ENCODE measurements at places on chromosomes 1 and 21.

GRCh38 chr1:156104065-156104810, 10.3 kb upstream of the LMNA start:
- DNase-seq, result no peak

- DNase-seq, result no peak
Observed at GRCh38 chr1:61519631-61520030, 205.3 kb downstream of the TM2D1 start.

- no peak for DNase-seq
Observed at GRCh38 chr1:156154317-156154749, 948 bp downstream of the SEMA4A start.

- DNase-seq, result no peak
Observed at GRCh38 chr1:39676948-39677548, 5.1 kb upstream of the NT5C1A start.

DNA sequence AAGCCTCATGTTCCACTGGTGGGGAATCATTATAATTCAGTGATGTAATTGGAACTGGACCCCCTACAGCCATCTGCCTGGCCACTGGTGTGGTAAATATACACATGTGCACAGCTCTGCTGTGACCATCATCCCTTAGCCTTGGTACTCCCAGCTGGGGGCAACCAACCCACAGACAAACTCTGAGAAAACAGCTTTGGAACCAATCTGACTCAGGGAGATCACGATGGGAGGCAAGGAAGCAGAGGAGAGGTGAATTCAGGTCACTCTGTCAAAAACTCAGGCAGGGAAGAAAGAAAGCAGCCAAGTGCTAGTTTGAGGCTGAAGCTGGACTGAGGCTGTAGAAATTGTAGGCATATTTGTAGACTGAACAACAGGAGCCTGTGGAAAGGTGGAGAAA, 197.8 kb upstream of the GALNT2 start:
- DNase-seq, result no peak

Measured in stimulated activated CD4-positive, alpha-beta T cell treated with anti-CD3 and anti-CD28 coated beads, Interleukin-1b, Interleukin-23, amount 100 ng/mL, for 1 hour (primary cell).